HFFc6 (cell line): ENCODE measurements at places on chromosomes 16 and 17.

GRCh38 chr17:80719449-80719848, 174.8 kb downstream of the RPTOR start:
- DNase-seq: no peak

- DNase-seq: no peak
Measured at GRCh38 chr16:8955828-8956227, 7.9 kb downstream of the USP7 start.

DNA sequence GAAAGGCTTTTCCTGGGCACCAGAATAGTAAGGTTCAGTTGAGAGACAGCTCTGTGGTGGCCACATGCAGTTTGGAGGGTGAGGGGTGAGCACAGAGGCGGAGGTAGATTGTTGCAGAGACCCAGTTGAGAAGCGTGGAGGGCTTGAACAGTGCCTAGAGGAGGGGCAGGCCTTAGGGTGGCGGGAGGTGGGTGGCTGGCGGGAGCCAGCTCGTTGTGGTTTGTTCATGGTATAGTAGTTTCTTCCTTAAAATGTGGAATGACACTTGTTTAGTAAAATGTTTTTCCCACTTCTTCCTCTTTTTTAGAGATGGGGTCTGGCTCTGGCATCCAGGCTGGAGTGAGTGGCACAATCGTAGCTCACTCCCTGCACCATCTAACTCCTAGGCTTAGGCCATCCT, 14.2 kb downstream of the USP10 start:
- DNase-seq: no peak

GRCh38 chr16:79165079-79165478, 435.5 kb downstream of the MAF start:
- DNase-seq: no peak

DNA sequence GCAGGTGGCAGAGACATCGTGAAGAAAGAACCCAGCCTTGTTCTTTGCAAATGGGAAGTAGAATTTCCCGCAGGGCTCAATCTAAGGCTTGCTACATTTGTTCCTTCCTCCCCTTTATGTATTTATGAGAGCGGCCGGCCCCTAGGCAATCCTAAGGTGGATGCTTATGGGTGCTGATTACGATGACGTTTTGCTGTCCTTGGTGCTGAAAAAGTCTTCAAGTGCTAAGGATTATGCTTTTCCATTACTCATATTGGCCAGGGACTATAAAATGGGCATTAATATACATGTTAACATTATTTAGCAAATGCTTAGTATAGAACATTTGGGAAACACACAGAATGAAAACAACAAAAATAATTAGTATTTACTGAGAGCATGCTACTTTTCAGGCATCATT, 313.3 kb upstream of the XYLT1 start:
- DNase-seq: peak; percentile 20

- DNase-seq: no peak
Measured at GRCh38 chr16:3509470-3509928, 8.7 kb downstream of the CLUAP1 start.

DNA sequence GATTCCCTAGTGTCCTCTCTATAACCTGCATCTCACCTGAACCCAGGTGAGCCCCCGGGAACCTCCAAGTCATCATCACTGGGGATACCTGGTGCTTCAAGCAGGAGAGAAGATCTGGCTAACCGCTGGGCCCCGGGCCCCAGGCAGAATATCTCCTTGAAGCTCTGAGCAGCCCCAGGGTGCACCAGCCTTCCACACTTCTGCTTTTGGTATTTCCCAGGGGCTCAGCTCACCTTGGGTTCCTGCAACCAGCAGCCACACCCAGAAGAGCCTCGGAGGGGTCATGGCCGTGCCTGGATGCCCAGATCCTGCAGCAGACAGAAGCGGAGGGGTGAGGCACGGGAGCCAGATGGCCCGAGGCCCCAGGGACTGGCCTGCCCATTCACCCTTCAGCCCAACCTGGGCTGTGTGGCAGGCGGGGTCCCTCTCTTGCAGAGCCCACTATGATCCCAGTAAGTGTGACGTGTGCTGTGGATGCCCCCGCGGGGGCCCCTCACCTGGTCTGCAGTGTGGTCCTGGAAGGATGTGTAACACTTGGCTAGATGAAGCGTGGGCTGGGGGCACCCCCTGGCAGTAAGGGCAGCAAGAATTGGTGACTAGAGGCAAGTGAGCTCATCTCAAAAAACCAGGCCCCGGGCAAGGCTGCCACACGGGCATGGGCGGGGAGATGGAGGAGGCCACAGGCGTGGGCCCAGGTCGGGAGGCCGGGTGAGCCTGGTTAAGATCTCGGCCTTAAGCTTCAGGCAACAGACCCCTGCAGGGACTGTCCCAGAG, 2.6 kb downstream of the LGALS3BP start:
- no peak for DNase-seq

GRCh38 chr16:63461248-63461841, 1425.1 kb upstream of the CDH8 start:
- DNase-seq: peak; percentile 5

DNA sequence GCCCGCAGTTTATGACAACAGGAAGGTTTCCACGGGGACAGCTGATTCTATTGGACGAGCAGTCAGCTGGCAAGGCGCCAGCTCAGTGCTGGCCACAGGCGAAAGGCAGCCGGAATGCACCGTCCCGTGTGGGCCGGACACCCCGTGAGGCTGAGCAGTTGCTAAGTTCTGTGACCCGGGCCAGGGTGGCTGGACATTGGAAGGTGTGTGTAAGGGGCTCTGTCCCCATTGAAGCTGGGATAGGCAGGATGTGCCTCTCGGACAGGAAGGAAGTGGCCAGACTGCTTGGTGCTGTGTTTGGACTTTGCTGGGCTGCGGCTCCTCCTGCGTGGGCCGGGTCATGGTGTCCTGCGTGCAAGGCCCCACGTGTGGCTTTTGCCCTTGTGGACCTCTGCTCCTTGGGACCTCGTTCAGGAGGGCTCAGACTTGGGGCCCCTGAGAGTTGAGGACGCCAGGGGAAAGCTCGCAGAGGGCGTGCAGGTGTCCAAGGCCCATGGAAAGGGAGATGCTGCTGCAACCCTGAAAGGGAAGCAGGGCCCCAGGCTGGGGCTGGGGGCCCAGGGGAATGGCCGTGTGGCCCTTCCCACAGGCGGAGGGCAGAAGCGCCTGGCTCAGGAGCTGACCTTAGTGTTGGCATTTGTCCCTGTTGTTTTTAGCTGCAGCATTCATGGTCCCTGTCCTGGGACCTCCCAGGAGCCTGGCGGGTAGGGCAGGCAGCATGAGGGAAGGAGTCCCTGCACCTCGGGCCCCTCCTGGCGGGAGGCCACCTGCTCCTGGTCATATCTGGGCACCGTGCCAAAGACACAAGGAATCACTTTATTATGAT, 10.0 kb downstream of the BAIAP2 start:
- DNase-seq: peak; percentile 82

- no peak for DNase-seq
Measured at GRCh38 chr17:41073676-41074075, 8.0 kb upstream of the KRTAP2-4 start.

DNA sequence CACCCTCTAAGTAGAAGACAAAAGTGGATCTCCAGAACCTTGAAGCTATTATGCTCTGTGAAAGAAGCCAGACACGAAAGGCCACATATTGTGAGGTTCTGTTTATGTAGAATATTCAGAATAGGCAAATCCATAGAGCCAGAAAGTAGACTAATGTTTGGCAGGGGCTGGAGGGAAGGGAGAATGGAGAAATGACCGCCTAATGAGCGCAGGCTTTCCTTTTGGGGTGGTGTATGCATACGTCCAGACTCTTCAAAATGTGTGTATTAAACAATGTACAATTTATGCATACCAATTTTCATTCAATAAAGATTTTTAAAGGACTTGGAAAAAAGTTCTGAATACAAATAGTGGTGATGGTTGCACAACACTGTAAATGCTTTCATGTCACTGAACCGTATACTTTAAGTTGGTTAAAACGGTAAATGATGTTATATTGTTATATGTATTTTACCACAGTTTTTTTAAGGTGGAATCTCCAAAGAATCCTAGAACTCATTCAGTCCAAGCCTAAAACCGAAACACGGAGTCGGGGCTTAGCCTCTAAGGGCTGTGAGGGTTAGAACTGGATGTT, 397.4 kb downstream of the SOX9 start:
- DNase-seq: no peak
